Naive thymus-derived CD4-positive, alpha-beta T cell (primary cell): ENCODE measurements at places on chromosomes 16 and 17.

DNA sequence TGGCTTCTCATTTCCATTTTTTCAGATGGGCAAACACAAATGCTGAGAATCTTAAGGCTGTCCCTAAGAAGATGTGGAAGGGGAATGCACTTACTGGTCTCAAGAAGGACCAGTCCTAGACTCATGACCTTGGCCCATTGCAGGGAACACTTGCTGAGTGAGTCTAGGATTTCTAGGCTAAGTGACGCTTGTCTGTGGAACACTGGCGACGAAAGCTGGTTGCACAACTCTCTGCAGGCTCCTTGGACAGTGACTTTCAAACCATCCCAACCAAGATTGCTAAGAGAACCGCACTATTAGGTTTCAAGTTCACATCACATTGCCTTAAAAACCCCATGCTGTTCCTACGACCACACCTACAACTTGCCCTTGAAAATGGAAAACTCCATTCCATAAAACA lies 174.1 kb downstream of the AXIN2 start:
- no peak for DNase-seq

GRCh38 chr17:50423553-50424159 lies 2.4 kb upstream of the ACSF2 start:
- DNase-seq, result no peak

GRCh38 chr16:55264949-55265348 lies 59.1 kb upstream of the IRX6 start:
- DNase-seq, result no peak

DNA sequence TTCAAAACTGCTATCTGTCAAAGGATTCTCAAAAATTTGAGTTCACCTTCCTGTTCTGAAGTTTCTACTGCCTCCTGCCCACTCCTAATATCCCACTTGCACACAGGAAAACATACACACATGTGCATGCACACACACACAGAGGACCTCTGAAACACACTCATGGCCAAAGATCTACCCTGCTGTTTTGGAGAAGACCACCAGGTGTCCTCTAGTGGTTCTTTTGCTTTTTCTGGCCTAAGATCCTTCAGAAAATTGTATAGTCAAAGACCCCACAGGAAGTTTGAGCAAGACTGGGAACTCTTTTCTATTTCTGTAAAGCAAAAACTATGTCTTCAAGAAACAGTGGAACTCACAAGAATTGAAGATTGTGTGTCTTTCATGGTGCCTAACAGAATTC lies 90.2 kb downstream of the CDH8 start:
- DNase-seq, result no peak

GRCh38 chr17:18377437-18378204 lies at the start of gene EVPLL:
EVPLL (plus strand) TSS chr17:18377778; CDS start chr17:18380938, 3,160 bp downstream.
- DNase-seq, result no peak

GRCh38 chr17:81371910-81372760 lies 23.1 kb upstream of the BAHCC1 start:
- no peak for DNase-seq

- DNase-seq, result no peak
Measured at GRCh38 chr16:79381603-79382042, 218.9 kb downstream of the MAF start.

DNA sequence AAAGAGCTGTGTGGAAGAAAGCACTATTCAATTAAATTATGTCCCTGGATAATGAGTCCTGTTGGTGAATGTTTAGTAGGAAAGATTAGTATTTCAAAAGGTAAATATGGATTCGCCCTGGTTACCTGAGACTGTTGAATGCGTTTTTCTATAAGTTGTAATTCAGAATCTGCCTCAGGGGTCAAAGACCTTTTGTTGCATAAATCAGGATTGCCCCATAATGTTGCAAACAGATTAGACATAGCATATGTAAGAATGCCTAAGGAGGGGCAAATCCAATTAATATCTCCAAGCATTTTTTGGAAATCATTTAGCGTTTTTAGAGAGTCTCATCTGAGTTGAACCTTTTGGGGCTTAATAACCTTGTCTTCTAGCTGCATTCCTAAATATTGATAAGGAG lies 70.1 kb upstream of the ARL4D start:
- DNase-seq, result no peak

DNA sequence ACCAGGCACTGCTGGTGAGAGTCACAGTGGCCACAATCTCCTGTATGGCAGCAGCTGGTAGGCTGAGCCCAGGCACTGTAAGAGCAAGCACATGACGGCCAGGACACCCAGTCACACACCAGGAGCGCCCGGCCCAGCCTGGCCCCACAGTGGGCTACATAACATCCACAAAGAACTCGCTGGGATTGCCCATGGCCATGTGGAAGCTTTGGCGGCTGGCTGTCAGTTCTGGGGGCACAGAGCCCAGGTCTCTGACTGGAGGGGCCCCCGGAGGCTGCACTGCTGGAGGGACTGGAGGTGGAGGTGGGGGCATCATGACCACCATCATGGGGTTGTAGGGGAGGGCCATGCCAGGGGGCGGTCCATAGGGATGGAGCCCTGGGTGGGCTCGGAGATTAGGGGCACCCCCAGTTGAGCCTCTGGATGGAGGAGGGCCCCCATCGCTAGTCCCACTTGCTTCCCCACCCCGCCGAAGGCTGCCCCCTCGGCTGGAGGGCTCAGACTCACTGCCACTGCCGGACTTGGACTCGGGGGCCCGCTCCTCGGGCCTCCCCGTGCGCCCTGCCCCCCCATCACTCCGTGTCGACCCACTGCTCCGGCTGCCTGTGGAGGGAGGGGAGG lies 6.1 kb downstream of the ACADVL start:
- DNase-seq, result no peak

DNA sequence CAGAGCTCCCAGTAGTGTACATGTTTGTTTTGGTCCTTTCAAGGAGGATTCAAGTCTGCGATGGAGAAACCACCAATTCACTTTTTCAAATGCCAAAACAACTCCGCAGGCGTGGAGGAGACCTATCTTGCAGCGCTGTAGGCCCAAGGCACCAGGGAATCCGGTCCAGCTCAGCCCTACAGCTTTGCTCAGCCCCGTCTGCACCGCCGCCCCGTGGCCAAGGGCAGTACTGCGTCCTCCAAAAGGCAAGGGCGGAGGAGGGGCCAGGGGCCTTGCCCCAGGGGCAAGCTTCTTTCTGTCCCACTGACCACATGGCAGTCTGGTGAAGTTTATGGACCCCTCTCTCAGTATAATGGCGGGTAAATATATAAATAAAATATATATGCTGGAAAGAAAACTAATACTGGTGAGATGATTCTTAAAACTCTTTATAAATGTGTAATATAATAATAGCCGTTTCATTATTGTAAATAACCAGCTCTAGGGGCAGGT lies 709 bp upstream of the CD300LG start:
- peak; percentile 60 for DNase-seq
